Osteoblast (primary cell): ENCODE measurements at places on chromosomes 7 and 10. TPM values are rescaled to one million over a fixed set of nuclear protein-coding genes. Genes with fewer than 3 reads are reported as not detected.

DNA sequence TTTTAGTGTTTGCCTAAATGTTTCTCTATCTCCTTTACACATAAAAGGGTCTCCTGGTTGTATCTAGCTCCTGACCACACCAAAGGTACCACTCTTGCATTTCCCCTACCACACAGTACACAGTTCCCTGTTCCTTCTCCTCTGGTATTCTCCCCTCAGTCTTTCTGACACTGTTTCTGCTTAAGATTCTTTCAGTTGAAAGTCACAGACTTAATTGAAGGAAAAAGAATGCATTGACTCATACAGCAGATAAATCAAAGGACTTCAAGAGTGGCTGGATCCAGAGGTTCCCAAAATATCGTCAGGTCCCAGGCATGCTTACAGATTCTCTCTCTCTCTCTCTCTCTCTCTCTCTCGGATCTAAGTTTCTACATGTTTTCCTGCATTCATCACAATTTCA lies 185.6 kb upstream of the LRGUK start:
- DNase-seq, result no peak

GRCh38 chr7:50352282-50352681 lies 47.8 kb downstream of the IKZF1 start:
- DNase-seq, result no peak

DNA sequence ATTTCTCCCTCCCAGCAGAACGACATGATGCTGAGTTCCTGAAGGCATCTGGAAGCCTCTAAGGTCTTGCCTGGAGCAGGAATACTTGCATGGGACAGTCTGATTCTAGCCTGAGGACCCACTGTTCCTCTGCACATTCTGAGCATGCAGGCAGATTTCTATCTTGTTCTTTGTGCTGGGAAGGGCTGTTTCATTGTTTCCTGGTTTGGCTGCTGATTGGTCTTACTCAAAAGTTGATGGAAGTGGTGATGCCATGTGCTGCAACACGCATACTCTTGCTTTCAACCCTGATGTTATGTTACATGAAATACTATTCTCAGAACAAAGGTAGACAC lies 307.0 kb downstream of the GATA3 start:
- no peak for DNase-seq

SLIT1 gene
- under 0.01 TPM in 1 of 2 replicates, not detected in the other for total RNA-seq

DNA sequence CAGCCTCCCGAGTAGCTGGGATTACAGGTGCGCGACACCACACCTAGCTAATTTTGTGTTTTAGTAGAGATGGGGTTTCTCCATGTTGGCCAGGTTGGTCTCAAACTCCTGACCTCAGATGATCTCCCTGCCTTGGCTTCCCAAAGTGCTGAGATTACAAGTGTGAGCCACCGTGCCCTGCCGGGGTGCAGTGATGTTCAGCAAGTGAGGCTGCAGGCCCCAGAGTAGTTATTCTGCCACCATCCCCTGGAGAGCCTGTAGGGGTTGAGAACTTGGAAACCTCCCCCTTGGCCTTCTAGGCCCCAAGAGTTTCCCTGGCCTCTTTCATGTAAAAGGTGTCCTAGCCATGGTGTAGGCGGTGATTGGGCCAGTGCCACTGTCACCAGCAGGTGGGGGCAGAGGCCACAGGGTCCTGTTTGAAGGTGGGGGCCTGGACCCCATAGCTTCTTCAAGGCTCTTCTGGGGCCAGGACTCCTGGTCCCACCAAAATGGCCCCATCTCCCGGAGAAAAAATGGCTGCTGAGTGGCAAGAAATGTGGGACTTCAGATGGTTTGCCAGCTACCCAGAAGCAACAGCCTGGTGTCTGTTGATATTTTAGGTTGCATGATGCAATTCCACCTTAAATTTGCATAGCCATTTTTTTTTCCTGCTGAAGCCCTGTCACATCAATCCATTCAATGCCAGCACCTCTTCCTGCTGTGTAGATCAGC lies 25.5 kb upstream of the INMT start:
- no peak for DNase-seq

DNA sequence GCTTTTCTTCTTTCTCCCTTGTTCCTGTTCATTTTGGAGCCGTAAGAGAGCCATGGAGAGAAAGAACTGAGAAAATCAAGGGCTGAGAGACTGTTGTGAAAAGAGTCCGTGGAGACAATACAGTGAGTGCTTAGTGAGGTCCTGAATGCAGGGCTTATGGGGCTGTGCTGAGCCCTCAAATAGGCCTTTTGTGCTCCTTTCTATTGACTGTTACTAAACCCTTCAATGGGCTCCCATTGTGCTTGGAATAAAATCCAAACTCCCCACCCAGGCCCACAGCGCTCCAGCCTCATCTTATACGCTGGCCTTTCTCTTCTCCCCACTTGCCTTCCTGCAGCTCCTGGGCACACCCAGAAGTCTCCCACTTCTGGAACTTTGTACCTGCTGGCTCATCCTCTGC lies 243.1 kb upstream of the HABP2 start:
- no peak for DNase-seq

- DNase-seq, result no peak
Measured at GRCh38 chr7:105786520-105787470, 89.6 kb downstream of the ATXN7L1 start.

GRCh38 chr10:61822096-61822495 lies 79.4 kb upstream of the ARID5B start:
- no peak for DNase-seq

DNA sequence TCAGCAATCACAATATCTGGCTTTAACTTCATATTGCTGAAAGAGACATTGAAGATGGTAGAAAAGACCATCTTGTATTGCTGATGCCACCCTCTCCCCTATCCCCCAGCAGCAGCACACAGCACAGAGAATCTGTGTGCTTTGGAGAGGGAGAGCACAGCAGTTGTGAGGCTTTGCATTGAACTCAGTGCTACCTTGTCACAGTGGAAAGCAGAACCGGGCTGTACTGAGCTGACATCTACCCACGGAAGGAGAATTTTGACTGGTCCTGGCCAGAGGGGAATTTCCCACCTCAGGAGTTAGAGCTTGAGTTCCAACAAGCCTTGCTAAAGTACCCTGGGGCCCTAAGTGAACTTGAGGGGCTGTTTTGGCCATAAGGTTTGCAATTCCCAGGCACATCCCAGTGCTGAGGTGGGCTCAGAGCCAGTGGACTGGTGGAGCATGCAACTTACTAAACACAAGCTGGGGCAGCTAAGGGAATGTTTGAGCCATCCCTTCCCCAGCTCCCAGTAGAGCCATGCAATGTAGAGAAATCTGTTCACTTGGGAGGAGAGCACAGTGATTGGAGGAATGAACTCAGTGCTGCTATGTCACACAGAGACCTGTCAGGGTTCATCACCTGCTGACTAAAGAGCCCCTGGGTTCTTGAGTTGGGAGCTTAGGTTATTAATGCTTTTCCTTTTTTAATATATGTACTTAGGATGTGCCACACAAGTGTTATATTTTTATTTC lies 62.1 kb downstream of the OR13A1 start:
- DNase-seq, result no peak

JAZF1 gene
- total RNA-seq, result 14.4 and 15.9 TPM in 2 replicates

GRCh38 chr10:132133449-132134240 lies 53.1 kb upstream of the DPYSL4 start:
- DNase-seq, result no peak

MDFIC gene
- total RNA-seq, result 68.8 and 81.3 TPM in 2 replicates

DNA sequence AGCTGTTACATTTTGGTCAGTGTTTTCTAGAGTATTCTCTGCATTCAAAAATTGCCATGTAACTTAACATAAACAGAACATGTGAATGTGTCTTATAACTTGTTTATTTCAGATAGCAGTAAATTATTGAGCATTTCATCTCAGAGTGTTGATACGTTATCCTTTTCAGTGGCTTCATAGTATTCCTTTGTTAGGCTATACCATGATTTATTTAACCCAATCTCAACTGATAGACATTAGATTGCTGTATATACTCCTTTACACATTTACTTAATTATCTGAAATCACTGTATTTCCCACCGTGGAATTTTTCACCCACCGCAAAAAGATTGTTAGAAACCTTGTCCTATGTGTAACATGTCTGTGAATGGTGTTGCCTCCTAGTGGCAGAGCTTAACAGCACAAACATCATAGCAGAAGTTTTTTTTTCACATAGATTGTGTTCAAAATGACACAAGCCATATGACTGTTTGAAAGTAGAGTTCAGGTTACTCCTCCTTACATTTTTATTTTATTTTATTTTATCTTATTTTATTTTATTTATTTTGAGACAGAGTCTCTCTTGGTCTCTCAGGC lies 21.4 kb downstream of the SLF2 start:
- DNase-seq, result no peak

SORCS3 gene
- total RNA-seq, result not detected in 2 replicates

HSPA12A gene
- total RNA-seq, result 10.0 and 10.9 TPM in 2 replicates

EGFR gene
- 104 and 110 TPM in 2 replicates for total RNA-seq

- DNase-seq, result no peak
Measured at GRCh38 chr10:128549101-128549608, 422.9 kb upstream of the MKI67 start.

GRCh38 chr10:112375721-112376395 lies 1.9 kb downstream of the ACSL5 start:
- DNase-seq, result peak; percentile 85

DNA sequence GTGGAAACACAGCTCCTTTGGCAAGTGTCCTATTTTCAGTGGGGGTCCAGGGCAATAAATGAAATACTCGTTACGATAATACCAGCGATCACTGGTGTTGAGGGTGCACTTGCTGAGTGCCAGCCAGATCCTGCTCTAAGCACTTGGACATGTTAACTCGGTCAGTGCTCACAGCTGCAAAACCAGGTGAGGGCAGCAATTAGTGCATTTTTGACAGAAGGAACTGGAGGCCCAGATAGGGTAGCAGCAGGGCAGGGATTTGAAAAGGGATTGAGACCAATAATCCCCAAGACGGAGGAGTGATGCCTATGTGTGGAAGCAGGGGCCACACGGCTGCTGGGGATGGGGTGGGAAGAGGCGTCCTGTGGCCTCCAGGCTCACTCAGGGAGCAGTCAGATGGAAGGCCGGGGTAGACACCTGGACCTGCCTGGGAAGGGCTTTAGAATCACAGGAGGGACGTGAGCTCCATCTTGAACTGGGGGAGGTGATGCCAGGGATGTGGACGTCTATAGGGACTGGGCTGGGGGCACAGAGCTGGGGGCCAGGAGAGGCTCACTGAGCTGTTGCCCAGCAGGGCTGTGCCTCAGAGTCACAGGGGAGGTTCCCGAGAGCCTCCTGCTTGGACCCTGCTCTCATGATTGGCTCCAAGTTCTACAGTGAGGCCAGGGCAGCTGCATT lies 14.3 kb downstream of the PTPRE start:
- no peak for DNase-seq

GRCh38 chr10:33899578-33900531 lies 565.4 kb upstream of the NRP1 start:
- no peak for DNase-seq

- DNase-seq, result no peak
Measured at GRCh38 chr10:22531008-22531407, 183.4 kb downstream of the PIP4K2A start.

ATE1 gene
- 21.0 and 29.8 TPM in 2 replicates for total RNA-seq

GRCh38 chr7:151924508-151924907 lies 31.7 kb upstream of the GALNTL5 start:
- DNase-seq, result no peak

DNA sequence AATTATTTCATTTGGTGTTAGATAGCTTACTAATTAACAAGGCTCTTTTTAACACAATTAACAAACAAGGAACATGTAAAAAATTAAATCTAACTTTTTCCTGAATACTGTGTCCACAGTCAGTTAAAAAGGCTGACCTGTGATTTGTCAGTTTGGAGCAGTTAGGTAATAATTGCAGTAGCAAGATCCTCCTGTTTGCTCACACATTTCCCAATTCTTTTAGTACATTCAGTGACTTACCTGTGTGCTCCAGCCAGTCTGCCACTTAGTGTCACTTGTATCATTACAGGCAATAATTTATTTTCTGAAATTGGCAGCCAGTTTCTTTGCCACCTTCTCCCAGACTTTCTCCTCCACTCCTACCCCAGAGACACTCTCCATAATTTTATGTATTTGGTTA lies 66.8 kb downstream of the LHFPL3 start:
- no peak for DNase-seq

SP8 gene
- total RNA-seq, result not detected in 2 replicates

INA gene
- 0.29 and 0.36 TPM in 2 replicates for total RNA-seq
